ENCODE measurements at places on chromosomes 1 and 21.
A peak's percentile ranks its signal among the peaks of the same experiment; 100 is the strongest.

- no peak overlapping the region for H3K4me3 ChIP-seq
- H3K36me3 ChIP-seq: no peaks in the 10 kb centered on the region
- no peaks in the 10 kb centered on the region for H3K4me1 ChIP-seq
- H3K27ac ChIP-seq: no peak overlapping the region
- DNase-seq: no peak
- H3K27me3 ChIP-seq: no peaks in the 10 kb centered on the region
Observed at GRCh38 chr1:176656257-176656995, 193.5 kb downstream of the PAPPA2 start.

- H3K4me3 ChIP-seq: no peak overlapping the region
- H3K36me3 ChIP-seq: no peaks in the 10 kb centered on the region
- H3K4me1 ChIP-seq: peaks cover 15% of the 10 kb centered on the region
- peak; percentile 88 for DNase-seq
- no peaks in the 10 kb centered on the region for H3K27me3 ChIP-seq
- H3K27ac ChIP-seq: no peak overlapping the region
Observed at GRCh38 chr1:107750364-107750959, 214.5 kb downstream of the VAV3 start.

- DNase-seq: no peak
- no peak overlapping the region for H3K4me3 ChIP-seq
- peaks cover 52% of the 10 kb centered on the region for H3K4me1 ChIP-seq
Observed at GRCh38 chr1:243493156-243494129, 237.6 kb downstream of the SDCCAG8 start.

- H3K36me3 ChIP-seq: no peaks in the 10 kb centered on the region
- DNase-seq: peak; percentile 74
- peaks cover 27% of the 10 kb centered on the region for H3K4me1 ChIP-seq
Observed at GRCh38 chr1:117366177-117367045, 838 bp upstream of the MAN1A2 start.

DNA sequence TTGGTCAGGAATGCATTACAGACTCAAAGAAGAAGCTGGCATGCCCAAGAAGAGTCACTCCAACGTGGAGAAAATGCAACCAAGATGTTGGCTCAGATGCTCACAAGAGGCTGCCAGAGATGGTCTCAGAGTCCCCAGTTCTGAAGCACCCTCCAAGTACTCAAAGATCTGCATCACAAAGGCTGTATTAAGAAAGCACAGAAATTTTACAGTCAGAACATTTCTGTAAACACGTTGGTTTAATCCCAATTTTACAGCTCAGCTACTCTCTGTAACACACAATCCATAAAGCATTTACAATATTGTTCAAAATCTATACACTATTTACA is 69.4 kb downstream of the CDC7 start:
- DNase-seq: no peak
- no peaks in the 10 kb centered on the region for H3K4me1 ChIP-seq
- H3K27me3 ChIP-seq: no peaks in the 10 kb centered on the region

- peaks cover 12% of the 10 kb centered on the region for H3K4me1 ChIP-seq
- DNase-seq: no peak
- H3K27ac ChIP-seq: no peak overlapping the region
- H3K27me3 ChIP-seq: no peaks in the 10 kb centered on the region
Observed at GRCh38 chr1:202624781-202625108, 85.5 kb downstream of the SYT2 start.

- H3K4me3 ChIP-seq: no peak overlapping the region
- H3K27me3 ChIP-seq: no peaks in the 10 kb centered on the region
- no peak for DNase-seq
- no peaks in the 10 kb centered on the region for H3K36me3 ChIP-seq
- H3K27ac ChIP-seq: no peak overlapping the region
Observed at GRCh38 chr1:76542359-76542758, 324.9 kb upstream of the ST6GALNAC5 start.

DNA sequence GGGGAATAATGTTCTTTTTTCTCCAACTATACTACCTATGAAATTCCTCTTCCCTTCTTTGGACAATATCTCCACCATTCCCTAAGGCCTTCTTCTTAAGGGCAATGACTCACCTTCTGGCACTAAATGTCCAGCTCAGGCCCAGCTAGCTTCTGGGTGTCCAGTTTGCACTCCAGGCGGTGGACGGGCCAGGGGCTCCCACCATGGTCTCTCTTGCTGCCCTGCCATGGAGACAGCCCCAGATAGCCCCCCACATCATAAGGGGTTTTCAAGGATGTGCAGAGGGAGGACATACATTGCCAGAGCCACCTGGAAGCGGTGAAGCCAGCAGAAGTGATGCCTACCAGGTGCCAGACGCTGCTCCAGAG is 43.8 kb downstream of the C1orf198 start:
- H3K4me3 ChIP-seq: no peak overlapping the region
- H3K27ac ChIP-seq: no peak overlapping the region
- H3K4me1 ChIP-seq: no peaks in the 10 kb centered on the region

- no peak overlapping the region for H3K4me3 ChIP-seq
- H3K27ac ChIP-seq: no peak overlapping the region
- no peaks in the 10 kb centered on the region for H3K27me3 ChIP-seq
- no peak for DNase-seq
- H3K4me1 ChIP-seq: no peaks in the 10 kb centered on the region
- no peaks in the 10 kb centered on the region for H3K36me3 ChIP-seq
Observed at GRCh38 chr1:50841791-50842387, 118.2 kb downstream of the FAF1 start.

- no peak for DNase-seq
- H3K36me3 ChIP-seq: no peaks in the 10 kb centered on the region
- no peak overlapping the region for H3K4me3 ChIP-seq
- H3K27me3 ChIP-seq: no peaks in the 10 kb centered on the region
Observed at GRCh38 chr1:103448560-103448959, 76.9 kb upstream of the RNPC3 start.

DNA sequence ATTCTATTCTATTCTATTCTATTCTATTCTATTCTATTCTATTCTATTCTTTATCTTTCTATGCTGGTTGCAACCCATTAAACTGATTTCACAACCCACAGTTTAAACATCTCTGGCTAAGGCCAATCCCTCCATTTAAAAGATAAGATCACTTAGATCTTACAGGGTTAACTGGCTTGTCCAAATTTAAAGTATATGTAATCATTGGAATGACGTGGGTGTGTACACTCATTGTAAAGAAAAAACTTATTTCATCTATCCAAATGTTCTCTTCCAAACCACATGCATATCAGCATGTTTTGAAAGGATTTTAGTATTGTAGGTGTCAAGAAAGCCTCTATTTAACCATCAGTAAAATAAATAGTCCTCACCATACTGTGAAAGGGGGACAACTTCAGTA is 299.6 kb upstream of the RUNX1 start:
- H3K27ac ChIP-seq: no peak overlapping the region
- DNase-seq: no peak
- H3K4me1 ChIP-seq: no peaks in the 10 kb centered on the region

- peaks cover 13% of the 10 kb centered on the region for H3K4me1 ChIP-seq
- H3K27ac ChIP-seq: no peak overlapping the region
- no peaks in the 10 kb centered on the region for H3K36me3 ChIP-seq
- no peak overlapping the region for H3K4me3 ChIP-seq
- no peaks in the 10 kb centered on the region for H3K27me3 ChIP-seq
Observed at GRCh38 chr1:246043556-246043955, 463.5 kb downstream of the SMYD3 start.

DNA sequence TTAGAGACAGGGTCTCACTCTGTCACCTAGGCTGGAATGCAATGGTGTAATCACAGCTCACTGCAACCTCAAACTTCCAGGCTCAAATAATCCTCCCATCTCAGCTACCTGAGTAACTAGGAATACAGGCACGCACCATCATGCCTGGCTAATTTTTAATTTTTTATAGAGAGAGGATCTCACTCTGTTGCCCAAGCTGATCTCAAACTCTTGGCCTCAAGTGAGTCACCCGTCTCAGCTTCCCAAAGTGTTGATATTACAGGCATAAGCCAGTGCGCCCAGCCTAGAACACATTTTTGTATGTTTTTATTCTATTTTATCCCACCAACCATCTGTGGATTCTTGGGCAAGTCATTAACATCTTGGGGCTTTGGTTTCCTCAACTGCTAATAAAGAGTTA is 100.5 kb downstream of the AK5 start:
- no peaks in the 10 kb centered on the region for H3K36me3 ChIP-seq
- no peak overlapping the region for H3K27ac ChIP-seq
- H3K27me3 ChIP-seq: no peaks in the 10 kb centered on the region
- H3K4me3 ChIP-seq: no peak overlapping the region
- H3K4me1 ChIP-seq: peaks cover 18% of the 10 kb centered on the region
- DNase-seq: no peak

- H3K27me3 ChIP-seq: no peaks in the 10 kb centered on the region
- no peak for DNase-seq
- H3K4me1 ChIP-seq: no peaks in the 10 kb centered on the region
- H3K4me3 ChIP-seq: no peak overlapping the region
- no peaks in the 10 kb centered on the region for H3K36me3 ChIP-seq
Observed at GRCh38 chr1:193313354-193314140, 127.1 kb upstream of the B3GALT2 start.

DNA sequence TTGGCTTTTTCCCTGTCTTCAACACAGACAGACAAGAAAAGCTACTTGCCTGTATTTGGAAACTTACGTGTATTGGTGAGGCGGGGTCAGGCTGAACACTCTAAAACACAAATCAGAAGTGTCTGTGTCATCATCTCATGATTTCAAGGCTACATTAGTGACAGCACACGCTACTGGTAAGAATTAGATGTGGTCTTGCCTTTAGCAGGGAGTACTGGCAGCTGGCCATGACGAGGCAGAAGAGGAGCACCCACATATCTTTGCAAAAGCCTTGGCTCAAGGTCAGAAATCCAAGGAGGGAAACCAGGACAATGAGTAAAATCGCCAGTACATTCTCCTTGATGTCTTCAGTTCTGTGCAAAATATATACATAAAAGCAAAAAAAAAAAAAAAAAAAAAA is 77.7 kb downstream of the PCNX2 start:
- no peak overlapping the region for H3K4me3 ChIP-seq
- H3K27me3 ChIP-seq: no peaks in the 10 kb centered on the region
- DNase-seq: no peak

- no peaks in the 10 kb centered on the region for H3K27me3 ChIP-seq
- no peak overlapping the region for H3K27ac ChIP-seq
- no peaks in the 10 kb centered on the region for H3K36me3 ChIP-seq
- no peaks in the 10 kb centered on the region for H3K4me1 ChIP-seq
- DNase-seq: no peak
Observed at GRCh38 chr1:40416709-40417108, 33.6 kb upstream of the ZFP69B start.

GRCh38 chr1:162753001-162753658 is 37.4 kb upstream of the HSD17B7 start:
- no peak overlapping the region for H3K4me3 ChIP-seq
- no peaks in the 10 kb centered on the region for H3K27me3 ChIP-seq
- H3K27ac ChIP-seq: no peak overlapping the region
- no peak for DNase-seq

DNA sequence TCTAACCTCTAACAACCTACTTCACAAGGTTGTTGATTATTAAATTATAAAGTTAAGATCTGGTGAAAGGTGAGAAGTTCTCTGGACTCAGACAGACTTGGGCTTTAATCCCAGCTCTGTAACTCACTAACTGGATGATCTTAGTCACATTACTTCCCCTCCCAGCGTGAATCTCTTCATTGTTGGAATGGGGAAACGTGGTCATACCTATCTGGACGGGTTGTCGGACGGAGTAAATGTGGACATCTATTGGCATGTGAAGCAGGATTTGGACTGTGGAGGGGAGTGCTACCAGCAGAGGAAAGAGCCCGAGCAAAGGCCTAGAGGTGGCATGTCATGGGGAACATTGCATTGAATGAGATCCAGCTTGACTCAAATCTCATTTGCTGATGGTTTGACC is 45.1 kb upstream of the RPL11 start:
- H3K4me1 ChIP-seq: no peaks in the 10 kb centered on the region
- no peaks in the 10 kb centered on the region for H3K36me3 ChIP-seq
- no peak overlapping the region for H3K4me3 ChIP-seq

DNA sequence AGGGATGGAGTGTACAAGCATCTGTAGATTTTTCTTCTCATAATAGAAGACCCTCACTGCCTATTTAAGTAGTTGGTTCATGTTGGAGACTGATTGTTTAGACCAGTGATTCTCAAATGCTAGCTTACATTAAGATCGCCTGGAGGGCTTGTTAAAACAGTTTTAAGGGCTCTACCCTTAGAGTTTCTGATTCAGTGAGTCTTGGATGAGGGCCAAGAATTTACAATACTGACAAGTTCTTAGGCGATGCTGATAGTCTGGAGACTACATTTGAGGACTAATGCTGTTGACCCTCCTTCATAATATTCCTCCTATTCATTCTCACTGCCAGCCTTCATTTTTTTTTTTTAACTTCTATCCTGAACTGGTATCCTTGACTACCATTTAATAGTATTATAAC is 15.2 kb upstream of the AGO3 start:
- peaks cover 82% of the 10 kb centered on the region for H3K36me3 ChIP-seq
- H3K27me3 ChIP-seq: no peaks in the 10 kb centered on the region
- no peak overlapping the region for H3K4me3 ChIP-seq

GRCh38 chr21:41953249-41953830 is 478 bp downstream of the C2CD2 start:
- peaks cover 27% of the 10 kb centered on the region for H3K4me1 ChIP-seq
- H3K27me3 ChIP-seq: peaks cover 15% of the 10 kb centered on the region
- H3K27ac ChIP-seq: no peak overlapping the region
- peak; percentile 32 for DNase-seq

GRCh38 chr1:173038875-173039554 is 11.7 kb downstream of the TNFSF18 start:
- H3K27ac ChIP-seq: no peak overlapping the region
- no peaks in the 10 kb centered on the region for H3K36me3 ChIP-seq
- H3K4me1 ChIP-seq: no peaks in the 10 kb centered on the region
- DNase-seq: no peak

GRCh38 chr1:10721381-10722321 is 74.8 kb downstream of the CASZ1 start:
- peaks cover 12% of the 10 kb centered on the region for H3K4me1 ChIP-seq
- H3K36me3 ChIP-seq: no peaks in the 10 kb centered on the region
- H3K27me3 ChIP-seq: no peaks in the 10 kb centered on the region

DNA sequence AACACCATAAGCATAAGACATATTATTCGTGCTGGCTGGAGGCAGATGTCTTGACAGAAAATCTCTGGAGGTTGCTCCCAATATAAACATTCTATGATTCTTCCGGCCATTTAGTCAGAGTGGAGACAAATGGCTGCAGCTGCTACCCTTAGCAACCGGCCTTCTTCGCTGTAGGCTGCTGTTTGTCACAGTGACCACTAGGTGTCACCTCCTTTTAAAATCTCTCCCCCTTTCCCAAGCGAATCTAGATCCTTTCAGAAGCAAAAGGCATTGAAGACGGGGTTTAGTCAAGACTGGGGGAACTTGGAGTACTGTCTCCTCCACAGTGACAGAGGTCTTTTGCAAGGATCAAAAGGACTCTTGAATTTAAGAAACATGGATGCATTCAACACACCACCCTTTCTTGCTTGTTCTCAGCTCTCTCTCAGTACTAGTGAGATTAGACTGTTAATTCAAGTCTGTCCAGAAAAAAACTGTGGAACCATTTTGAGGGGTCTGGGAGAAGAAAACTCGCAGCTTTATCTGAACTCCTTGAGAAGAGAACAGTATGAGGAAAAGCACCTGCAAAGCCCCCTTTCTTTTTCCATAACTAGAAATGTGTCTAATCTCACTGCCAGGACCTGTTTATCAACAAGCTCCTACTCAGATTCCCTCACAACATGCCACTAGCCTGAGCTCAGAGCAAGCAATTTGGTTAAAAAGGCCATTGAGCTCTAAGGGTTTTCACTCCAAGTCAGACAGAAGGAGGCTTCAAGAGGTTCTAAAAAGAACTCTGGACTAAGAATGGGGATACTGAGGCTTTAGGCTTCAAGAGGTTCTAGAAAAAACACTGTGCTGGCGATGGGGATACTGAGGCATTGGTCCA is 408.3 kb upstream of the PLXNA2 start:
- no peaks in the 10 kb centered on the region for H3K36me3 ChIP-seq
- peak; percentile 82 for DNase-seq
- H3K4me1 ChIP-seq: no peaks in the 10 kb centered on the region
- no peaks in the 10 kb centered on the region for H3K27me3 ChIP-seq
